M059J (cell line): ENCODE measurements at places on chromosomes 5 and 9. TPM values are rescaled to one million over a fixed set of nuclear protein-coding genes. Genes with fewer than 3 reads are reported as not detected.

The FRRS1L gene
- total RNA-seq = 0.05 TPM in 2 replicates

The LCN1 gene
- not detected in 2 replicates for total RNA-seq

The INSL4 gene
- total RNA-seq = not detected in 2 replicates

The ANKRD20A1 gene
- total RNA-seq = not detected in 2 replicates

The RORB gene
- total RNA-seq = 0.05 TPM in 1 of 2 replicates, not detected in the other

The GNAQ gene
- total RNA-seq = 21.4 and 39.2 TPM in 2 replicates

The OR1Q1 gene
- not detected in 2 replicates for total RNA-seq

The LIX1 gene
- not detected in 2 replicates for total RNA-seq

The CDO1 gene
- total RNA-seq = 0.05 and 0.74 TPM in 2 replicates

The CAVIN4 gene
- total RNA-seq = 0.37 and 0.59 TPM in 2 replicates

The GARIN3 gene
- total RNA-seq = not detected in 2 replicates

The PPP2R2B gene
- total RNA-seq = 7.6 and 9.1 TPM in 2 replicates

The MZB1 gene
- total RNA-seq = not detected in 2 replicates

The SYK gene
- total RNA-seq = not detected in 2 replicates

The GFRA3 gene
- not detected in 2 replicates for total RNA-seq

The MYOT gene
- total RNA-seq = not detected in 2 replicates

The RNF183 gene
- total RNA-seq = not detected in 2 replicates

The UBE2QL1 gene
- 0.02 and 0.44 TPM in 2 replicates for total RNA-seq

The GPR151 gene
- not detected in 2 replicates for total RNA-seq

The ENTPD2 gene
- total RNA-seq = not detected in 2 replicates

The SPATA6L gene
- total RNA-seq = 0.69 TPM in 1 of 2 replicates, not detected in the other

The GDNF gene
- 0.05 TPM in 1 of 2 replicates, not detected in the other for total RNA-seq

The CDKN2A gene
- total RNA-seq = 594 and 597 TPM in 2 replicates

The PTPN3 gene
- total RNA-seq = 7.3 and 9.9 TPM in 2 replicates

The TMOD1 gene
- total RNA-seq = 0.84 and 2.4 TPM in 2 replicates

The SPINK4 gene
- total RNA-seq = not detected in 2 replicates

The HRCT1 gene
- 1.6 and 3.1 TPM in 2 replicates for total RNA-seq

The F12 gene
- 1.7 and 2.4 TPM in 2 replicates for total RNA-seq

The CCDC69 gene
- total RNA-seq = 1.5 and 2.1 TPM in 2 replicates

The SLC22A4 gene
- total RNA-seq = 6.3 and 7.5 TPM in 2 replicates
